ENCODE measurements at places on chromosomes 11 and 22.

DNA sequence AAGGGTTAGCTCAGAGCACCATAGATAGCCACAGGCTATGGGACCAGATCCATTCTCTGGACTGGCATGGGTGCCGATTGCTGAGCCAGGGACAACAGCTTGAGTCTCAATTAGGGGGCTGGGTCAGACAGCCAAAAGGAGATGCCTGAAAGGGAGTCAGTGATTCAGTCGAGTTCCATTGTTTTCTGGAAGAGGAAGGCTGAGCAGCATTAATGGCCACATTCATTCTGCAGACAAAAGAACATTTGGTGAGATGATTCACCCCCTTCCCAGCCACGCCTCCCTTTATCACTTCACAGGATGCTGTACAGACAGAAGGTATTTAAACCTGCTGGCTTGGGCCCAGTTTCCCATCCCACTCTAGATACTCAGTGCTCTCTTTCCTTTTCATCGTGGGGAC is 131.9 kb downstream of the ADAMTS15 start:
- DNase-seq = no peak

GRCh38 chr22:16933291-16934282 is 74.4 kb downstream of the GAB4 start:
- DNase-seq = no peak

DNA sequence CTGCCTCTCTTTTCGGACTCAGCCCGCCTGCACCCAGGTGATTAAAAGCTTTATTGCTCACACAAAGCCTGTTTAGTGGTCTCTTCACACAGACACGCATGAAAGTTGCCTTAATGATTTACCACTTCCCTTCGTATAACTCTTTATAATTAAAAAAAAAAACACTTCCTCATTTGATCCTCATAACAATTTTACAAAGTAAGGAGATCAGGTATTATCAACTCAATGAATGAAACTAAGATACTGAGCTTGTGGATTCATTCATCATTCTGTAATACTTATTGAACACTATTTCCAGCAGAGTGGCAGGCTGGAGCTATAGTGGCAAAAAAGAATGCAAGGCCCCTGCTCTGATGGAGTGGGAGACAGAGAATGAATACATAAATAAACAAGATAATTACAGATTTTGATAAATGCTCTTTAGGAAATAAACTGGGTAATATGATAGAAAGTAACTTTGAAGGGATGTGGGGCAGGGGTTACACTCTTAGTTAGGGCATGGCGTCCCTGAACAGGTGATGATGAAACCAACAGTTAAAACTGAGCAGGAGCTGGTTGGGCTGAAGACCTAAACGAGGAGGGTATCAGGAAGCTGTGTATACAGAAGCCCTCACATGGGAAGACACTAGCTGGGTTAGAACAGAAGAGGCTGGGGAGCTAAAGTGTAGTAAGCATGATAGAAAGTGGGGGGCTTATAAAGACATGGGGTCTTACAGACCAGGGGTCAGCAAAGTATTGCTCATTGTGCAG is 5.4 kb upstream of the CRTAM start:
- DNase-seq = no peak

DNA sequence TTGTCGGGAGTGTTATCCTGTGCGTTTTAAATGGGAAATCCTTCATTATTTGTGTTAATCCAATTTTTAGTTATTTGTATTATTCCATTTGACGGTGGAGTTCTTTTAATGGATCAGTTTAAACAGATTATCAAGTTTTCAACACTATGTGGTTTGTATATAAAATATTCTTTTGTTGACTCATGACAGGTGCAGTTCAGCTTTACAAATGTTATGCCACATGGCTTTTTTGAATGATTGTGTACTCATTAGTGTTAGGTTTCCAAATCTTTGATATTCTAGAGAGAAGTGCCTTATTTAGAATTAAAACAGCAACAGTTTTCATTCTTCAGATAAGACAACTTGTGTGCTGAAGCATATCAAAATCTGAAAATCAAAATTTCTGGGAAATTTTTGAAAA is 2.4 kb downstream of the JAM3 start:
- DNase-seq = no peak

GRCh38 chr11:115523727-115524399 is 19.6 kb upstream of the CADM1 start:
- no peak for DNase-seq

DNA sequence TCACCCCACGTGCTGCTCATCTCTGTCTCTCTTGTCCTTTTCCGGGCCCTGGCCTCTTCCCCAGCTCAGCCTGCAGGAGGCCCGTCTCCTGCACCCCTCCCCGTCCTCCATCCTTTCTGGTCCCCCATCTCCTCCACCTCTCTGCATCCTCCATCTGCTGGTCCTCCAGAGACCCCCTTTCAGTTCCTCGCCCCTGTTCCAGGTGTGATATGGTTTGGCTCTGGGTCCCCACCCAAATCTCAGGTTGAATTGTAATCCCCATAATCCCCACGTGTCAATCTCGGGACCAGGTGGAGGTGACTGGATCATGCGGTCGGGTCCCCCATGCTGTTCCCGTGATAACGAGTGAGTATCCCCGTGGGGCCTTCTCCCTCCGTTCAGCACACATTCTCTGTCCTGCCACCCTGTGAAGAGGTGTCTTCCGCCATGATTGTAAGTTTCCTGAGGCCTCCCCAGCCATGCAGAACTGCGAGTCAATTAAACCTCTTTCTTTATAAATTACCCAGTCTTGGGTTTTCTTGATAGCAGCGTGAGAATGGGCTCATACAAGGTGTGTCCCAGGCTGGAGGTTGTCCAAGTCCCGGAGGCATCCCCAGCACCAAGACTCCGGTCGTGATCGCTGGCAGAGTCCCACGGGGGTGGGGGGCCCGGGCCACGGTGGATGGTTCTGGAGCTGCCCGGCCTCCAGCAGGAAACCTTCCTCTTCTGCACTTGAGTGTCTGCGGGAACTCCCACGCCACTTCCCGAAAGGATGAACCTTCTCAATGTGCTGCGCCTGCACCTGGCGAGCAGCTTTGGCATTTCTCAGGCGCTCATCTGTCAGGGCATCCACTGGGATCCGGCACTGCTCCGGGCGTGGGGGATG is 29.0 kb upstream of the TOLLIP start:
- DNase-seq = no peak

DNA sequence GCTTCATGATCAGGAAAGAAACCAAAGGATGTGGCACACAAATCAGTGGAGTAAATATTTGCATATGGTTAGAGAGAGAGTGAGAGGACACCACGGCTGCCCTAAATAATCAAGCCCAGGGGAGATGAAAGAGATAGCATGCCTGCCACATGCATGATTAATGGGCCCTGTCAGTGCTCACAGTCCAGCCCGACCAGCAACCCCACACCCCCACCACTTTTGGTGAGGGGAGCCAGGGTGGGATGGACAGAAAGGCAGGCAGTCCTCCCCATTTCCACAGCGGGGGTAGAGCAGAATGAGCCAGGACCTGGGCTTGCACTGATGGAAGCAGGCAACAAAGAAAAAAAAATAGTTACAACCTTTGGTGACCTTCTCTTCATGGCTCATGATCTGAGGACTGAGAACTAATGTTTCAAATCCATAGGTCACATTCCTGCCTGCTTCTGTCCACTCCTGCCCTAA is 545.0 kb downstream of the ETS1 start:
- DNase-seq = no peak

DNA sequence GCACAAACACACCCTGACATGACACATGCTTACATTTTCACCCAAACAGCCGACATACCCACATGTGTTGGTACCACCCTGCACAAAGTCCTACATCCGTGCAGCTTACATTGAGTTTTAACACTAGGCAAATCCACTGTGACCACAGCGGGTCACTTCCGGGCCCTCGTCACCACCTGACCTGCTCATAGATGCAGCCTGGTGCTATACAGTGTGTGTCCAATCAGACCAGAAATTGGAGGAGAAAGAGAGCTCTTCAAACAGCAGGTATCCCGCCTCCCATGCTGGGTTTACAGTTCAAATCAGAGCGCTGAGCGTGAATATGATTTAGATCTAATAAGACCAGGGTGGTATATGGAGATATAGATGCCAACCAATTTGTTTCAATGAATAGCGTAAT is 35.4 kb downstream of the PHF21B start:
- no peak for DNase-seq

DNA sequence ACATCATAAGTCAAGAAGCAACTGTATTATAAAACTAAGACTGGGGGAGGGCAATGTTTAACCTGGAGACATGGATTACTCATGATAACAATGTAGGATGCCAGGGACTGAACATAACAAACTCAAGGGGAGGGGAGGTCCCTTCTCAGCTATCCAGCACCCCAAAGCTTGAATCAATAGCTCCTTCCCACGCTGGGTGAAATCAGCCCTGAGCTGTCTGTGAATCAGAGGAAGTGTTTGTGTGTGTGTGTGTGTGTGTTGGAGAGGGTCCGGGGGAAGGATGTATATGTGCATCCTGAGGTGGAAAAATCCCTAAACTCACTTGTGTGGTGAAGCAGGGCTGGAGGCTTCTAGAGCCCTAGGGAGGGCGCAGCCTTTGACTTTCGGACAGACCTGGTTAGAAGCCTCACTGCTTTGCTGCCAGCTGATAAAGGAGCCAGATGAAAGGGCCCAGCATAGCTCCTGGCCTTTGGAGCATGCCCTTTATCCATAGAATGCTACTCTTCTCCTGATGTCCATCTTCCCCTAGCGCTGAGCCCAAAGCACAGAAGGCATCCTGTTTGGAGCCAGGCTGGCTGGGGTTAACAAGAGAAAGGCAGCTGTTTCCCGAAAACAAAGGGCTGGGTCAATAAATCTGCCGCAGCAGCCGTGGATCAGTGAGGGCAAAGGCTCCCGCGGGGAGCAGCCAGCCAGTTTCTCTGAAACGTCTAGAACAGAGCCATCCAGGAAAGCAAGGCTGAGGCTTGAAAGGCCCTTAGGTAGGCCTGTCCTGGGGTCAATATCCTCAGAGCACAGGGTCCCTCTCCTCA is 35.8 kb downstream of the TNKS1BP1 start:
- no peak for DNase-seq

GRCh38 chr11:59802639-59803176 is 7.9 kb downstream of the MRPL16 start:
- no peak for DNase-seq

DNA sequence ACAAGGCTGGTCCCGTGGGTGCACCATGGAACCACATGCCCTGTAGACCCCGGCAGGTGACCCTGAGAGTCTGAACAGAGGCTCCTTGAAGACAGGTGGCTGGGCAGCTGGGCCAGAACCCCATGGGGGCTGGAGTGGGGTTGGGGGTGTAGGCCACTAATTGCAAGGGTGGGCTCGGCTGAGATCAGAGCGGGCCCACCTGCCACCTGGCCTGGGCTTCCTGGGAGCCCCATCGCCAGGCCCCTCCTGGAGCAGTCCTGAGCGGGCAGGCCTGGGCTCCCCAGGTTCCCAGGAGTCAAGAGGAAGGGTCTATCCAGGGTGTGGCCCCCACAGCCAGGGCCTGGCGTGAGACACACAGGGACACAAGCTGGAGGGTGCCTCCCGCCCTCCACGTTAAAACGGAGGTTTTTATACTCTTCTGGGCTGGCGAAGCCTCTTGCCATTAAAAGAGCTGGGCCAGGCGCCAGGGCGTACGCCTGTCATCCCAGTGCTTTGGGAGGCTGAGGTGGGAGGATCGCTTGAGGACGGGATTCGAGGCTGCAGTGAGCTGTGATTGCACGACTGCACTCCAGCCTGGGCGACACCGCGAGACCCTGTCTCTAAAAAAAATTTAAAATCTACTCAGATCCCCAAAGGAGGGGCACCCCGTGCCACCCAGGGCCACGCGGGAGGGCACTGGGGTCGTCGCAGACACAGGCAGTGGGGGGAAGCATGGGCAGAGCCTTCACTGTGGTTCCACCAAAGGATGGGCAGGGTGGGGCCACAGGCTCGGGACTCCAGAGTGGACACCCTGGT is 4.8 kb upstream of the TRABD start:
- DNase-seq = no peak

- DNase-seq = no peak
Measured at GRCh38 chr11:111444040-111444439, 65.0 kb upstream of the POU2AF1 start.

DNA sequence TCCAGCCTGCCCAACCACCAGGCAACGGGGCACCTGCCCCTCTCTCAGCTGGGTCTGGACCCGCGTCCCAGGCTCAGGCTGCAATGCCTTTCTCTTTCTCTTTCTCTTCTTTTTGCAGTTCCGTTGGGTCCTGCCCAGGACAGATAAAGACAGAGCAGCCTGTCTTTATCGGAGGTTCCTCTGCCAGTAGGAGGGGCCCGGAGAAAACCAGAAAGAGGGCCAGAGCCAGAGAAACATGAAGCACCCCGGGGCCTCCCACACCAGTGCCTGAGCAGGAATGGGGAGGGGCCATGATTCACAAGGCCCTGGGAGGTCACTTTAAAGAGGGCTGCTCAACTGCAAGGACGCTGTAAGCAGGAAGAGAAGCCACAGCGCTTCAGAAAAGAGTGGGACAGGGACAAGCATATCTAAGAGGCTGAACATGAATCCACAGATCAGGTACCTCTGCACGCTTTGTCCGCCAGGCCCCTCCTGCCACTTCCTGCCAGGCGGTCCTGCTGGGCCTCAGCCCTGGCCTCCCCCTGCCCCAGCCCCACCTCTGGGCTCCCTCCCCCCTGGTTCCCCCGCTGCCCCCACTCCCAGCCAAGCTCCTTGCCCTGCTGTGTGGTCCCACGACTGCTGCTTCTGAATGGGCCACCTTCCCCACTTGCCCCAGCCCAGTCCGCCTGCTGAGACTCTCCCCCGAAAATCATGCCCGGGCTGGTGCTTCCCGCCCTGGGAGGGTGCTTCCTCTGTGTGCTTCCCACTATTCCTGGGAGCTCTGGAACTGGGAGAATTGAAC is at the start of gene APOBEC3C:
Gene APOBEC3C (plus strand): TSS at position 316 of the 781 bp plus-strand sequence. CDS start 106 bp downstream, at position 422.
- peak; percentile 64 for DNase-seq

GRCh38 chr11:12581923-12582322 is 92.3 kb upstream of the TEAD1 start:
- DNase-seq = no peak

GRCh38 chr11:82927264-82927880 is 25.8 kb downstream of the DDIAS start:
- no peak for DNase-seq

DNA sequence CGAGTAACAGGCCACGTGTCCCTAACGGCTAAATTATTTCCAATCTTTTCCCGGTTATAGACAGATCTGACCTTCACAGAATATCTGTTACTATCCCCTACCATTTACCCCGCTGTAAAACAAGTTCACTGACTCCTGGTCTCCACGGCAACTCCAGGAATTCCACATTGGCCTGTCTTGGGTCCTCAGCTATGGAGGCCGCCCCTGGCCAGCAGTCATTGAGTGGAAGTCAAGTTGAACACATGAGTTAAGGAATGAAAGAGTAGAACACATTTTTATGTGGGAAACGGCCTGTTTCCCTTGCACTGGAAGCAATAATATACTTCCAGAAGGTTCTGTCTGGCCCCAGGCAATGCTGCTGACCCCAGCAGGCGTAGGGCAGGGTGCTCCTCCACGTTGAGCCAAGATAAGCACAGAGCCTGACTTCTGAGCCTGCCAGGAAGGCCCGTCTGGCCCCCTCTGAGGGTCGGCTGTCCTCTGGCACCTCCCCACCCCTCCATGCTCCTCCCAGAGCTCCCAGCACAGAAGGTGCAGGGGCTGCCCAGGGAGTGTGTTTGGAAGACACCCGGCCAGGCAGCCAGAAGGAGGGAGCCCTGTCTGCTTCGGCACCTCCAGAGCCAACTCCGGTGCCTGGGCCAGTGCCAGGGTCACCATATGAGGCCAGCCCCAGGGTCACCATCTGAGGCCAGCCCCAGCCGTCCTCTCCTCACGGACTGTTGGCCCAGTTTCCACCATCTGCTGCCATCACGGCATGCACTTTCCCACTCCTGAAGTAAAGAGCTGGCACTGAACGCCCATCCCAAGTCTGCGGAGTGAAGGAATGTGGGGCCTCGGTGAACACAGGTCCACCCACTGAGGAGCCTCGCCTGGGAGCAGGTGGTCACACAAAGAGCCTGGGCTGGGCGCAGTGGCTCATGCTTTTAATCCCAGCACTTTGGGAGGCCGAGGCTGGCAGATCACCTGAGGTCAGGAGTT is 813.2 kb downstream of the BRD1 start:
- no peak for DNase-seq

- peak; percentile 35 for DNase-seq
Measured at GRCh38 chr22:42270176-42270509, 310 bp downstream of the TCF20 start.

All from stimulated activated CD4-positive, alpha-beta T cell treated with anti-CD3 and anti-CD28 coated beads, Interleukin-12 subunit alpha, Interleukin-12 subunit beta, amount 100 ng/mL, for 4 hours (primary cell).